Esophagus mucosa (tissue), 1 donor: ENCODE measurements at places on chromosomes 6 and 20. TPM values are rescaled to one million over a fixed set of nuclear protein-coding genes. Genes with fewer than 3 reads are reported as not detected.
A peak's percentile ranks its signal among the peaks of the same experiment; 100 is the strongest.

Gene PAK1IP1
- total RNA-seq, result 15.3 TPM

Gene TGM2
- 9.6 TPM for total RNA-seq

Gene HINT3
- 11.3 TPM for total RNA-seq

Gene TUBB1
- total RNA-seq, result not detected

Gene SLC17A2
- total RNA-seq, result not detected

DNA sequence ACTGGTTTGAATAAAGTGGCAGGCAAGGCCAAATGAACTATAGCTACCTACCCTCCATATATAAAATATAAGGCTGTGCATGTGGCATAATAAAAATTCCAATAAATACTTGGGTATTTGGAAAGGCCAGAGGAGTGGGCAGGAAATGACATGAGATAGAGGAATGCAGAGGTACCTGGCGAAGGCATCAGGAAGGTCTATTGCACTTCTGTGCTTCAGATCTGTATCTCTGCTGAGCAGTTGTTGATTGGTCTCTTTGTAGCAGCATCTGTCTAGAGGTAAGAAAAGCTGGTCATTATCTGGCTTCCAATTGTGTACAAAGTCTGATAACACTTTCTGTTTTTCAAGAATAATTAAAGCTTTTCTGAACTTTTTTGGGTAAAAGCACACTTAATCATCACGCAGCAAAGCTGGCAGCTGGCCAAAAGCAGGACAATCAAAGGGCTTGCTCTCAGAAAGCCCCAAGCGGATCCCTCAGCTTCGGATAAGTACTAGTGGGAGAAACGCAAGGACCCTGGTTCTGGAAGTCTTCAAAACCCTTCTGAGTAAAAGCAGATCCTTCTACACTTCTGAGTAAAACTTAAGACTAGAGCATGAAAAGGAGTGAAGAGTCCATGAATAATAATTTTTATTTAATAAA is 120.1 kb upstream of the TCF21 start:
- ATAC-seq, result no peak

GRCh38 chr6:125953502-125953875 is 3.1 kb upstream of the HINT3 start:
- peak; percentile 67 for ATAC-seq

DNA sequence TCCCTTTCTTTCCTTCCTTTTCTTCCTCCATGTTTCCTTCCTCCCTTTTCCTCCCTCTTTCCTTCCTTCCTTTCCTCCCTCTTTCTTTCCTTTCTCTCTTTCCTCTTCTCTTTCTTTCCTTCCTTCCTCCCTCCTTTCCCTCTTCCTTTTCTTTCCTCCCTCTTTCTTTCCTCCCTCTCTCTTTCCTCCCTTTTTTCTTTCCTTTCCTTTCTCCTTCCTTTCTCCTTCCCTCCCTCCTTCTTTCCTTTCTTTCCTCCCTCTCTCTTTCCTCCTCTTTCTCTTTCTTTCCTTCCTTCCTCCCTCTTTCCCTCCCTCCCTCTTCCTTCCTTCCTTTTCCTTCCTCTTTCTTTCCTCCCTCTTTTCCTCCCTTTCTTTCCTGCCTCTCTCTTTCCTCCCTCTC is 86.3 kb upstream of the FERMT1 start:
- ATAC-seq, result no peak

- ATAC-seq, result peak; percentile 52
Observed at GRCh38 chr6:39997101-39997635, 62.9 kb upstream of the MOCS1 start.

DNA sequence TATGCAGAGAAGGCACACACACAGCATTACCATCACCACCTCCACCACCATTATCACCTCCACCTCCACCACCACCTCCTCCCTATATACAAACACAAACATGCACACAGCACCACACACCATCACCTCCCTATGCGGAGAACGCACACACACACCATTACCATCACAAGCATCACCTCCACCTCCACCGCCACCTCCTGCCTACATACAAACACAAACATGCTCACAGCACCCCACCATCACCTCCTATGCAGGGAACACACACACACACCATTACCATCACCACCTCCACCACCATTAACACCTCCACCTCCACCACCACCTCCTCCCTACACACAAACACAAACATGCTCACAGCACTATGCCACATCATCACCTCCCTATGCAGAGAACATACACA is 236.5 kb upstream of the AFDN start:
- ATAC-seq, result no peak

DNA sequence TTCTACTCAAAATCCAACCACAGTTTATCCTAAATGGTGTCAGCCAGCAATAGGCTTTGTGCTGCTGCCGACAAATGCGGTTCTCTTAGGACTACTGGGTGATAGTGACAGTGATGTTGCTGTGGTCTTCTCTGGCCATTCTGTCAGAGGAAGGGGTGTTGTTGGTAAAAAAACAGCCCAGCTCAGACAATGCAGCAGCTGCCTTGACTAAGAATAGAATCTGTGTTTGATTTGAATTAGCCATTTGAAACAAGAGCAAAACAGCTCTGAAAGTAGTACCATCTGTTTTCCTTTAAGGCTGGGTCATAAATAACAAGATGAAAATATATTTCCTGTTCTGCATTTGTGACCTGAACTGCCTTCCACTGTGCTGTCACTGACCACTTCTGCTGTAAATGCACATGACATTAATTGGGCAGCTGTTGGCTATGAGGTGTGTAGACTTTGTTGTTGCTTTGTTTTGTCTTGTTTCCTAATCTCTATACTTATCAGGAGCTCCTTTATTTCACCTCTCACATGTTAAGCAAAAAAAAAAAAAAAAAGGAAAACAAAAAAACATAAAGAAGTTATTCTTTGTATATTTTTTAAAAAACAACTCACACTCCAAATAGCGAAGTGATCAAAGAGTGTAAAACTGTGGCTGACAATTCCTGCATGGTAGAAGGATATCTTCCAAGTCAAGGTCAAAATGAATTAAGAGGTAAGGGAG is 497.8 kb upstream of the ARID1B start:
- ATAC-seq, result no peak

DNA sequence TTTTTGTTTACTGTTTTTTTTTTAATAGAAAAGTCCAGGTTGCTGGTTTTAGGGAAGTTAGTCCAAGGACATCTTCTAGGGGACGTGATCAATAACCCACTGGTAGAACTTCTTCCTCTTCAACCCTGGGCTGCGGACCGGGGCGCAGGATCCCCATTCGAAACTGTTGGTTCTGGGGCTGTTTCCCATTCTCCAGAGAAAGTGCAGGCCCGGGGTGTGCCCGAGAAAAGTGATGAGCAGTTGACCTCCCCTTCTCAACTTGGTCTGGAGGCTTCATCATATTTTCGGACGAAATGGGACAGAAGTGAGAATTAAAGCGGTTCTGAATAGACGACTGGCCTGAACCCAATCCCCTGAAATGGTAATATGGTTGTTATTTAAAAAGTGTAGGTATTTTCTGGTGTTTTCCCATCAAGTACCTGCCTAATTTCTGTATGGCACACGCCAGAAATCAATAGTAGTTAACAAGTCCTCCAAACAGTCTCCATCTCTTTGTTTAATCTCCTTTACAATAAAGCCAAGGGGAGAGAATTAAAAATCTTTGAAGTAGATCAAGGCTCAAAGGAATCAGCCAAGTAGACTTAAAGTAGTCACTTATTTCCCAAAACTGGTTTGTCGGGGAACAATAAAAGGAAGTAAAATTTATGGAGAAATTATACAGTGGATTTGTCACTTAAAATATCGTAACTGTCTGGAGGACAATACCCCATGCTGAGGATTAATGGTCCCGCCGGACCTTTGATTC is 550 bp upstream of the PRDM13 start:
- no peak for ATAC-seq

- no peak for ATAC-seq
Observed at GRCh38 chr6:31842053-31842452, 14.5 kb downstream of the HSPA1B start.

GRCh38 chr6:26556263-26557070 is 18.3 kb downstream of the HMGN4 start:
- peak; percentile 31 for ATAC-seq

DNA sequence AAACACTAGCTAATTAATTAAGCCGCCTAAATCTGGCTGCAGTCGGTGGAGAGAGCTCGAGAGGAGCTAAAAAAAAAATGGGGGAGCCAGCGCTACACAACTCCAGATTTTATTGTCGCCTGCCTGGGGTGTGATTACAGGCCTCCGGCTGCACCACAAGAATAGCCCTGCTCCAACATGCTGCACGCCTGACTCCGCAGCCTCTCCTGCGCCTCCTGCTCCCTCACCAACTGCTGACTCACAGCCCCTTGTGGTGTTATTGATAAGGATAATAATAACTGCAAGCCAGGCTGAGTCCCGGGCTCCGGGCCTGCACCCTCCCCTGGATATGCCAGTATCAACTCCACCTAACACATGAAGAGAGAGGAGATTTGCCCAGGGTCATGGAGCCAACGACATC is 16.8 kb downstream of the SIRPA start:
- ATAC-seq, result peak; percentile 83

- ATAC-seq, result no peak
Observed at GRCh38 chr20:38842026-38842425, 36.5 kb downstream of the PPP1R16B start.
